ENCODE measurements at places on chromosomes 6 and 20.

- no peak for DNase-seq
These were observed 263.9 kb downstream of the PLCB1 start for GRCh38 chr20:8395956-8396355.

DNA sequence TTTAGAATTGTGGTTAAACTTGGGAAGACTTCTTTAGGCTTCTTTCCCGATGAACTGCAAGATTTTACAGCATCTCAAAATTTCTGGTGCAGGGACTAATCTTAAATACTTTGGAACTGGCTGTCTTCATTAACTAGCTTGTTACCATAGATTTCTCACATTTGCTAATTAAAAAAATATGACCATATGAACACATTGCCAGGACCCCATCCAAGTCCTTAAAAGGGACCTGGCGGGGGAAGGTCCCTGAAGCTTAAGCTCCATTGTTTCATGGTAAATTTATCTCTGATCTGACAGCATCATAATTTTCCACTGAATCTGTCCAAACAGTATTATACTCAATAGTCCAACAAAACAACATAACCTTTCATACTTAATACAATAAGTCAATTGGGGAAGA is 517.8 kb upstream of the FLRT3 start:
- no peak for DNase-seq

- DNase-seq = no peak
These were observed 15.7 kb downstream of the HEBP2 start for GRCh38 chr6:138419766-138420165.

DNA sequence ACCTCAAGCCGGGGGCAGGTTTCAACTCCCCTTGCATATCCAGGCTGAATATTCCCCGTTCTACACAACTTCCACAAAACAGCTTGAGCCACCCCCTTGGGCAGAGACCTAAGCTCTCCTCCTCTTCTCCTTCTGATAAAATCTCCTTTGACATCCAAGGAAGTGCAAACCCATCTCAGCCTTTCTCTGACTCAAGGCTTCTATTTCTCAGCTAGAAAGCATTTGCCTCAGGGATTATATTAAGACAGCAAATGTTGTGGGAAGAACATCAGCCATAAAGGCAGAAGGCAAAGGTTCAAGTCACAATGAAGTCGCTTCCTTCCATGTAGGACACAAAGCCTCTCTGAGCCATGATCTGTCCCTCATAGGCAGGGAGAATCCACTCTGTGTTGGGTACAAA is 386.6 kb upstream of the ARID1B start:
- DNase-seq = no peak

DNA sequence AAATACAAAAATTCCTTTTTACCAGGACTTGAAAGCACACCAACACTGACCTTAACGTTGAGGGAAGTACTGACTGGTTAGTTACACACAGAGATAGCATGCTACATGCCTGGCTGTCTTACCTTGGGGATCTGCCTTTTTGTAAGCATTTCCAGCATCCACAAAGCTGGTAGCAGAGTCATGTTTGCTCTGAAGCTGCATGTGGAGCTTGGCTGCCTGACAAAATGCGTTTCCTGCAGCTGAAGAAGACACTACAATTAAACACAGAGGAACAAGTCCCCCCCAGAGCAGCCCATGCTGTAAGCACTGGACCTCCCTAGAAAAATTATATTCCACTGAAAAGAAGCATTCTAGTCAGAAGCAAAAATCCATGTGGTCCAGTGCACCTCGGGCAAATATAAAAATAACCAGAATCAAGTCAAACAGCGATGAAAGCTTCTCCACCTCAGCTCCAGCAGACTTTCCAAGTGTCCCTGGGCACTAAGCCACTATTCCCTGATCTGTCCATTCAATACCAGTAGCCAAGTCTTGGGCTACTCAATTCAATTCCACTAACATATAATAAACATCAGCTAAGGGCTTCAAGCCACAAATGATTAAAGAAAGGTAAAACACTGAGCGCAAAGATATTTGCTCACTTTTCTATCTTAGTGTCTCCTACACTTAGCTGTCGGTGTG is 24.2 kb downstream of the NAPB start:
- no peak for DNase-seq

DNA sequence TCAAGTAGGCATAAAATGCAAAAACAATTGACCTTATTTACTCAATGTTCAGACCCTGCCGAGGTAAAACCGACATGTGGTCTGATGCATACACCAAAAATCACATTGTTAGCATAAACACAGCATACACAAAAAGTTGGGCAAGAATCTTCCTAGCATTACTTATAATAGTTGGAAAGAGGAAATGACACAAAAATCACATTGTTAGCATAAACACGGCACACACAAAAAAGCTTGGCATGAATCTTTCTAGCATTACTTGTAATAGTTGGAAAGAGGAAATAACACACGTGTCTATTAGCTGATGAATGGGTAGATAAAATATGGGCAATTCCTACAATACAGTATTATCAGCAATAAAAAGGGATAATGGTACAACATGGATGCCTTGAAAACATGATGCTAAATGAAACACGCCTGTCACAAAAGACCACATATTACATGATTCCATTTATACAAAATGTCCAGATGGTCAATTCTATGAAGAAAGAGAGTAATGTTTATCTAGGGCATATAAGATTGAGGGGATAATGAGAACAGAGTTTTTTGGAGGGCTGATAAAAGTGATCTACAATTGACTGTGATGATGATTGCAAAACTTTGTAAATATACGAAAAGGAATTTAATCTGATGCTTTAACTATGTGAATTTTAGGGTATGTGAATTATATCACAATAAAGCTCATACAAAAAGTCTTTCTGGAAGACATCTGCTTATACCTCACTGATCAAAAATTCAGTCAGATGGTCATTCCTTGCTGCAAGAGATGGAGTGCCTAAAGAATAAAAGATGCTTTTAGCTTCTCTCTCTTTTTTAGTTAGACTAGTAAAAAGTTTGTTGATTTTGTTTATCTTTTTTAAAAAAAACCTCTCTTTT is 1019.5 kb upstream of the CITED2 start:
- DNase-seq = peak; percentile 44

- DNase-seq = peak; percentile 40
These were observed 21.2 kb upstream of the NHSL1 start for GRCh38 chr6:138520463-138520862.

DNA sequence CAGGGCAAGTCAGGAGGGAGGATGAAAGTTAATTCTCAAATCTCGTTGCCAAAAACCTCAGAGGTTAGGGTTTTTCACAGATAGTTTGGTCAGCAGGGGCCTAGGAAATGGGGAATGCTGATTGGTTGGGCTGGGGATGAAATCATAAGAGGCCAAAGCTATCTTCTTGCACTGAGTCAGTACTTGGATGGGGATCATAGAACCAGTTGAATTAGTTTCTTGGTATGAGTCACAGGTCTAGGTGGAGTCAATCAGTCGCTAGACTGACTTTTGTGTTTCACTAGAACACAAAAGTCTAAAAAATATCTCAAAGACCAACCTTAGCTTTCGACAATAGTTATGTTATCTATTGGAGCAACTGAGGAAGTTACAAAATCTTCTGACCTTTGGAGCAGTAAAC is 368.5 kb downstream of the TBC1D32 start:
- DNase-seq = no peak

GRCh38 chr6:101232961-101233360 is 160.5 kb upstream of the GRIK2 start:
- DNase-seq = no peak

GRCh38 chr20:51886341-51886740 is 84.0 kb upstream of the SALL4 start:
- DNase-seq = no peak

DNA sequence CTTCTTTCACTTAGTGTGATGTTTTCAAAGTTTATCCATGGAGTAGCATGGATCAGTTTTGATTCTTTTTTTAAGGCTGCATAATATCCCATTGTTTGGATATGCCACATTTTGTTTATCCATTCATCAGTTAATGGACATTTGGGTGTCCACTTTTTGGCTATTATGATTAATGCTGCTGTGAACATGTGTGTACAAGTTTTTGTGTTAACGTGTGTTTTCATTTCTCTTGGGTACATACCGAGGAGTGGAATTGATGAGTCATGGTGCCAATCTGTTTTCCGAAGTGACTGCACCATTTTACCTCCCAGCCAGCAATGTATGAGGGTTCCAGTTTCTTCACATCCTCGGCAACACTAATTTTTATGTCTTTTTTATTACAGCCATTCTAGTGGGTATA is 78.4 kb upstream of the CCDC28A start:
- DNase-seq = no peak

GRCh38 chr20:19259141-19259591 is 46.7 kb downstream of the SLC24A3 start:
- DNase-seq = no peak

DNA sequence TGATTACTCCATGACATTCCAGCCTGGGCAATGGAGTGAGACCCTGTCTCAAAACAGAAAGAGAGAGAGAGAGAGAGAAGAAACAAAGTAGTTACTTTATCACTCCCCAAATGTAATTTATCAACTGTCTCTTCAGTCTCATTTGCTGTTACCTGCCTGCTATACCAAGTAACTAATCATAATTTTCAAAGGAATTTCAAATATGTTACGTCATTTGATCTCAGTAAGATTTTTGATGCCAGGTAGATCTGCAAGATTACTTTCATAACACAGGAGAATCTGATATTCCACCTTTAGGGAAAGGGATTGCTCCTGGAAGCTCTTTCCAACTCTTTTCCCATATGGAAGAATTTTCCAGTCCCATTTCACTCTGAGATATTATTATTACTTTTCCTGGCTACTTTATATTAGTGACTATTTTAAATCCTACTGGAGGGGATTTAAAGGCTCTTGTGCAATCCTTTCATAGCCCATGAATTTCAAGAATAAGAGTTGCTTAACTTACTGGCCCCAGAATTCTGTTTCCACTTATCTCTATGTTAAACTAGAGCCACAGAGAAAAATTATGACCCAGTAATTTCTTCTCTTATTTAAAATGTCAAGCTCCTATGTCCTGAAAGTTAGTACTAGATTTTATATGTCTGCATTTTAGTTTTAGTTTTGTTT is 390.2 kb upstream of the FLRT3 start:
- DNase-seq = peak; percentile 13

DNA sequence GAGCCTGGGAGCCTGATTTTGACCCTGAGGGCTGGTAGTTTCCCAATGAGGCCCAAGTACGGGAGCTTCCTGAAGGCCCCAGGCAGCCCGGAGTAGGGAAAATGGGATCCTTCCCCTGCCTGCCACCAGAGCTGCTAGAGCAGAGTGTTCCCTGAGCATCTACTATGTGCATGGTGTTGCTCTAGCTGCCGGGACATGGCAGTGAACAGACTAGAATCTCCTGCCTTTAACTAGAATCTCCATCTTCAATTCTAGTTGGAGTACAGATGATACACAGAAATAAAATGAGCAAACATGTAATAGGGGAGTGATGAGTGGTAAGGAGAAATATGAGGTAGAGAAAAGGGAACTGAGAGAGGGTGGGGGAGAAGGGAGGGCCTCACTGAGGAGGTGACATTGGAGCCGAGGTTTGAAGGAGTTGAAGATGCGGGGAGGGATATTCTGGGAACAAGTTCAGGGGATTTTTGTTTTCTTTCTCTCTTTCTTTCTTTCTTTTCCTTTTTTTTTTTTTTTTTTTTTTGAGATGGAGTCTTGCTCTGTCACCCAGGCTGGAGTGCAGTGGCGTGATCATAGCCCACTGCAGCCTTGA is 18.5 kb downstream of the VSTM2L start:
- DNase-seq = no peak

GRCh38 chr6:12605888-12606345 is 110.7 kb upstream of the PHACTR1 start:
- peak; percentile 71 for DNase-seq

- peak; percentile 61 for DNase-seq
These were observed 57.1 kb downstream of the MAP3K4 start for GRCh38 chr6:161048641-161049040.
